ENCODE measurements at places on chromosomes 1 and 21. TPM values are rescaled to one million over a fixed set of nuclear protein-coding genes. Genes with fewer than 3 reads are reported as not detected.

UBE2G2 gene
- 81.1 TPM for total RNA-seq

DISP3 gene
- total RNA-seq, result 11.4 TPM

HSPA6 gene
- total RNA-seq, result 4.1 TPM

CYP4A22 gene
- total RNA-seq, result 0.33 TPM

GPR137B gene
- total RNA-seq, result 36.9 TPM

EPHA8 gene
- 2.3 TPM for total RNA-seq

SLC2A5 gene
- total RNA-seq, result 35.2 TPM

IQGAP3 gene
- total RNA-seq, result 0.87 TPM

EFCAB14 gene
- 74.9 TPM for total RNA-seq

CD1E gene
- total RNA-seq, result not detected

RUNX1 gene
- 16.3 TPM for total RNA-seq

IQCC gene
- total RNA-seq, result 4.2 TPM

ITGB2 gene
- 105 TPM for total RNA-seq

C8B gene
- total RNA-seq, result not detected

PLEKHN1 gene
- not detected for total RNA-seq

RAP1GAP gene
- total RNA-seq, result 112 TPM

PLA2G2D gene
- not detected for total RNA-seq

GUCA2A gene
- not detected for total RNA-seq

ZBTB8A gene
- total RNA-seq, result 2.2 TPM

PPP1R8 gene
- total RNA-seq, result 38.5 TPM

SKI gene
- 83.9 TPM for total RNA-seq

STMN1 gene
- total RNA-seq, result 823 TPM

TEKT2 gene
- total RNA-seq, result 2.8 TPM

CD1B gene
- not detected for total RNA-seq

OR6Y1 gene
- total RNA-seq, result not detected

OR6N1 gene
- total RNA-seq, result not detected

BSDC1 gene
- total RNA-seq, result 102 TPM

RSPH1 gene
- 7.4 TPM for total RNA-seq

AMY1A gene
- not detected for total RNA-seq

SYCP1 gene
- not detected for total RNA-seq

PLA2G4A gene
- 9.5 TPM for total RNA-seq

SYT14 gene
- total RNA-seq, result 25.2 TPM

MFN2 gene
- 109 TPM for total RNA-seq

TXNIP gene
- total RNA-seq, result 131 TPM

LENEP gene
- total RNA-seq, result 0.97 TPM

OR2T4 gene
- total RNA-seq, result 0.70 TPM

SMCP gene
- not detected for total RNA-seq

TRIM67 gene
- total RNA-seq, result 2.0 TPM

KRTAP12-2 gene
- total RNA-seq, result not detected

GPATCH2 gene
- total RNA-seq, result 20.0 TPM

CA6 gene
- not detected for total RNA-seq

DIPK1A gene
- 45.8 TPM for total RNA-seq

ZZZ3 gene
- 58.4 TPM for total RNA-seq
